ENCODE measurements at places on chromosomes 7 and 10.
A peak's percentile ranks its signal among the peaks of the same experiment; 100 is the strongest.

GRCh38 chr10:10914144-10914543 lies 103.5 kb upstream of the CELF2 start:
- DNase-seq: no peak

DNA sequence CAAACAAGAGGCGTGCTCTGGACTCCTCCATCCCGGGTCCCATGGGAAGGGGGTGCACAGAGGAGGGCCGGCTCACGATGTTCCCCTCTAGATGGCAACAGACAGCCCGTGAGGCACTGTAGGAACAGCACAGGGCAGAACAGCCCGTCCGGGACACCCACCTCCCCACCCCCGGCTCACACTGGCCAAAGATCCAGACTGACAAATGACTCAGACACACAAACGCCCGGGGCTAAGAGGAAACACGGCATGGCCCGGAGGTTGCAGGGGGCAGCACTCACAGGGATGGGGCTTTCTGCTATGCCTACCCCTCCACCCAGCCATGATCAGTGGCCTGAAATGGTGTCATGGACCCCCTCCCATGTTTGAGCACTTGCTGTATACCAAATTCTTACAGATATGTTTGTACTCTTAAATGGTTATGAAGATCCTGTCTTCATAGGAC lies 4.9 kb upstream of the ELN start:
- DNase-seq: no peak

DNA sequence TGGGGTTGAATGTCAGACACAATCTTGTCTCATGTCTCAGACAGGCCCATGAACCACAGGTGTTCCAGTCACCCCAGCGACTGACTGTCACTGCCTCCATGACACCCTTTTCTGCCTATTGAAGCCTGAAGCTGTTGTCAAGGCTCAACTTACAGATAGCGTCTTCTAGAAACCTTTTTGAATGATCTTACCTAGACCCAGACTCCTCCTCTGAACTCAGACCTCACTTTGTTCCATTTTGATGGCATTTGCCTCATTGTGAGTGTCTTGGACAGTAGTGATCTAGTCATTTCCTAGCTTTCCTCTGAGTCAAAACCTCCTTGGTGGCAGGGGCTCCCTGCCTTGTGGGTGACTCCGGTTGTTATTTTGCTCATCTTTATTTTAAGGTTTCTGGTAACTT lies 98.3 kb upstream of the AGK start:
- DNase-seq: no peak

DNA sequence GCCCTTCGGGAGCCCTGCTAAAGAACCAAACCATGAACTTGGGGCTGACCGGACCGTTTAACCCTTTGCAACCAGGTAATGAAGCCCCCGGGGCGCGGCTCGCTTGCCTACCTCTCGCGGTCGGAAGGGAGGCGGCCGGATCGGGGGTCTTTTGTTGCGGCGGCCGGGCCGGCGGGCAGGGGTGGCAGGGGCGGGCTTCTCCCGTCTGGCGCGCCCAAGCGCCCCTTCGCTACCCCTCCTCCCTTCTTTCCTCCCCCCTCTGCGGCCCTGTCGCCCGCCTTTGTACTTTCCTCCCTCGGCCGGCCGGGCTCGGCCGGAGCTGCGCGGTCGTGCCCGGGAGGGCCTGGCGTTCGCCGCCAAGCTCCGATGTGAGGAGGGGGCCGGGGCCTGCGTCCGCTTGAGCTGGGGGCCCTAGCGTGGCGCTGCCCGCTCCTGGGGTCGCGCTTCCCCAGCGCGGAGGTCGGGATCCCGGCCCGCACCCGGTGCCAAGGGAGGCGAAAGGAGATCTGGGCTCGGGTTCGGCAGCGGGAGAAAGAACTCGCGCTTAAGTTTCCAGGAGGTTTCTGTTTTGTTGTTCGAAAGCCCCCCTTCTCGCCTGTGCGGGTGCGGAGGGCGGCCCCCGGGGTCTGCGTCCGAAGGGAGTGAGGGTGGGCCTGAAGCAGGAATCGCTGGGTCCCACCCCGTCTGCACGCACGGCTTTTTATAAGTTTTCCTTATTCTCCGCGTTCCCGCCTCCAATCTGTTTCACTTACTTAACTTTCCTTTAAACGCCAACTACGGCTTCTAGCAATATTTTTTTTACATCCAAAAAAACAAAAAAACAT lies 436.8 kb upstream of the GALNT17 start:
- DNase-seq: peak; percentile 3

DNA sequence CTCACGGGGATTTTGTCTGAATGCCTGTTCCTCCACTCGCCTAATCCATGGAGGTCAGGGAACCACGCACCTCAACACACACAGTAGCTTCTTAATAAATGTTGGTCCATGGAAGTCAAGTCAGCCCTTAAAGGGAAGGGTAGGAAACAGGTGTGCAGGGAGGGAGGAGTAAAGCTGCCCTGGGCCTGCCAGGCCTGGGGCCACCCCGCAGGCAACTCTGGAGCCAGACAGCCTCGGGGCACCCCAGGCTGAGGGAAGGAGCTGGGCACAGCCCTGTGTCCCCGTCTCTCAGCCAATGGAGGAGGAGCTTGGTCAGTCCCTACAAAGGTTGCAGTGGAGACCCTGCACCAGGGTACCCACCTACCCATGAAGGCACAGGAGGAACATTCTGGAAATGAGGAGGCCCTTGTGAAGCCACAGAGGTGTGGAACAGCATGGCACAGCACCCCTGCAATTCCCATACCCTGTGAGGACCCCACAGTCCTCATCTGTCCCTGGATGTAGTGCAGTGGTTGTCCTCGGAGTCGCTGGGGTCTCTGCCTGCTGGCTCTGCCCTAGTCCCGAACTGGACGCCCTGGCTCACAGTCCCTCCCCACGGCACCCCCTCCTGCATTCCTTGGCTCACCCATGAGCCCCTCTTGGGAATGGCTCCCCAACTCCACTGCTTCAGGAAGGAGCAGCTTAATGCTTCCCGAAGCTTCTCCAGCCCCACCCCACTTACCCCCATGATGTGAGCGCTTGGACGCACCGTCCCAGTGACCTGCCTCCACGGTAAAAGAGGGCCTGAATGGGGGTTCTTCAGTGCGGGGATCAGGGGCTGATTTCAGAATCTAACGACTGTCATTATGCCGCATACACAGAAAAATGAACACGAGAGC lies 79.2 kb upstream of the INSIG1 start:
- DNase-seq: no peak

DNA sequence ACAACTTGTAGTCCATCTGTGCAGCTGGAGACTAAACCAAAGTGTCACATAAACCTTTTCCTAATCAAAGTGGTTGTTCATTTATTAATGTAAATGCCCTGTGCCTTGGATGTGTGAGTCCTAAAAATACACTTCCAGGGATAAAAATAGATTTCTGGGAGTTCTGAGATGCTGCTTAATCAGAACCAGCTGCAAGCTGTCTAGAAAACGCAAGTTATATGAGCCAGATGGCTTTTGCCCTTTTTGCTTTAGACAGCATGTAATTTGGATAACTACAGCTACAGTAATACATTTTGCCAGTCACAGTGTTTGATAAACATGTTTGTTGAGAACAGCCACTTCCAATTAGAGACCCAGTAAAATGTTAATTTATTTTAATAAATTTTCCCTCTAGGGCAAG lies 185.1 kb upstream of the PRPS1L1 start:
- no peak for DNase-seq

- no peak for DNase-seq
Observed at GRCh38 chr10:119104654-119105015, 722 bp downstream of the DENND10 start.

DNA sequence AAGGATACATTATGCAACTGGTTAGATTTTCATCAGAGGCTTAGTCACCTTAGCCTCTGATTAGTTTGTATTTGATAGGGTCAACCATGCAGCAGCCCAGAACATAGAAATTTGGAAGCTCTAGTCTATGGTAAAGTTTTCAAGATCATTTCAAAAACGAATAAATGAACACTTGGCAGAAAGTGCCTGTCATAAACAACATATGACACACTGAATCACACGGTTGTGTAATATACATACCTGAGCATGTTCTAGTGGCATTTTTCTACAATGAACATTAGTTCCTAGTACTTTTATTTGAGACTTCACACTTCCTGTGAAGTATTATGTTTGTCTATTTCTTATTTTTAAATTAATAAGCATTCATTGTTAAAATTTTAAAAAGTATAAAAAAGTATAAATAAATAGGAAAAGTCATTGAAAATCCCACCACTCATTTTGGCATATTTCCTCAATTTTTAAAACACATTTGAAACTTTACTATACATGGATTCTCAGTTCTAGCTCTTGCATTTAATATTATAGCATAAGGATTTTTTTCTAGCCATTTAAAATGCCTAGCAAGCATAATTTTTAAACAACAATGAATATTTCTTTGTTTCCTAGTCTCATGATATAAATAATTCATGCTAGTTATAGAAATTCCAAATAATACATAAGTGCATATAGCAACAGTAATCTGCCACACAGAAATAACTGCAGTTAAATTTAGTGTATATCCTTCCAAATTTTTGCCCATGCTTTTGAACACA lies 25.7 kb upstream of the PRPS1L1 start:
- no peak for DNase-seq

GRCh38 chr7:6600093-6600492 lies 10.3 kb downstream of the INTS15 start:
- DNase-seq: no peak

DNA sequence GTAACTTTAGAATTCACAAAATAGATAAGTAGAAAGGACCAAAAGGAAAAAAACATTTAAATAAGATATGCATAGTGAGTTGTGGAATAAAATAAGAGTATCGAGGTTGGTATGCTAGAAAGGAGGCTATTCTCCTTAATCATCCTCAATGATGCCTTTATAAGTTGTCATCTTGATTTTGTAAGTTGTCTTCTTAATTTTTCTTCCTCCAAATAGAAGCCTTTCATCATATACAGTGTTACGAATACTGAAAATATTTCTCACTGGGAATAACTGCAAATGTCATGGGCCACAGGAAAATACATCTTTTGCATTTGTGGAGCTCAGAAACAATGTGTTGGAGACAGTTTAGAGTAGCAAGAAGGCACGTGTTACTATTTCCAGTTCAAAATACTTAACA lies 31.5 kb upstream of the PRTFDC1 start:
- no peak for DNase-seq

DNA sequence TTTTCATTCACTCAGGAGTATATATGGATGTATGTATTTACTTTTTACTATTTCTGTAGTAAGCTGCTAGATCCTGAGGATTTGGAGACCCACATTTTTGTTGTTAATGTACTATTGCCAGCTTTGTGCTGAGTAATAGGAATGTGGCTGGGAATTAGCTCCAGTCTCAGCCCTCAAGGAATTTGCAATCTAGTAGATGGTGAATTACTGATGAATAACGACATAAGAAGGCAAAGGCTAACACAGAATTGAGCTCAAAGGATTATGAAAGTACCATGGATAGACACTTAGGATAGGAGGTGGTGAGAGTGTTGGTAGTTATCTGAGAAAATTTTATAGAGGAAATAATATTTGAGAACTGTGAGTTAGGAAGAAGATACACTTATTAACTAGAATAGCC lies 19.9 kb downstream of the CASD1 start:
- no peak for DNase-seq

- no peak for DNase-seq
Observed at GRCh38 chr7:17071866-17072265, 190.1 kb upstream of the AGR3 start.

DNA sequence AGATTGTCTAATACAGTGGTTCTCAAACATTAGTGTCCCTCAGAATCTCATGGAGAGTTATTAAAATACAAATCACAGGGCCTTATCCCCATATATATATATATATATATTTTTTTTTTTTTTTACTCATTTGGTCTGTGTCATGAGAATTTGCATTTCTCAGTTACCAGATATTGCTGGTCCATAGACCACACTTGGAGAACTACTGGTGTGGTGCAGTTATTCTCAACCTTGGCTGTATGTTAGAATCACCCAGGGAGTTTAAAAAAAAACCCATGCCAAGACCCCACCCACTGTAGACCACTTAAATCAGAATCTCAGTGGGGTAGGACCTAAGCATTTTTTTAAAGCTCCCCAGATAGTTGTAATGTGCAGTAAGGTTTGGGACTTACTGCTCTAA lies 179.9 kb downstream of the AUTS2 start:
- no peak for DNase-seq
